ENCODE measurements at places on chromosomes 3 and 15. TPM values are rescaled to one million over a fixed set of nuclear protein-coding genes. Genes with fewer than 3 reads are reported as not detected.

GRCh38 chr15:53378096-53378800, 381.2 kb downstream of the WDR72 start:
- no peak for DNase-seq

- DNase-seq: no peak
Observed at GRCh38 chr3:157926822-157927221, 179.4 kb downstream of the SHOX2 start.

RARRES1 gene
- polyA plus RNA-seq: 13.3 TPM

GRCh38 chr3:128560768-128561167, 67.8 kb upstream of the GATA2 start:
- DNase-seq: no peak

GOLGA8S gene
- 0.79 TPM for polyA plus RNA-seq

- no peak for DNase-seq
Observed at GRCh38 chr3:155739154-155739553, 5.7 kb downstream of the PLCH1 start.

KATNBL1 gene
- 51.0 TPM for polyA plus RNA-seq

DNA sequence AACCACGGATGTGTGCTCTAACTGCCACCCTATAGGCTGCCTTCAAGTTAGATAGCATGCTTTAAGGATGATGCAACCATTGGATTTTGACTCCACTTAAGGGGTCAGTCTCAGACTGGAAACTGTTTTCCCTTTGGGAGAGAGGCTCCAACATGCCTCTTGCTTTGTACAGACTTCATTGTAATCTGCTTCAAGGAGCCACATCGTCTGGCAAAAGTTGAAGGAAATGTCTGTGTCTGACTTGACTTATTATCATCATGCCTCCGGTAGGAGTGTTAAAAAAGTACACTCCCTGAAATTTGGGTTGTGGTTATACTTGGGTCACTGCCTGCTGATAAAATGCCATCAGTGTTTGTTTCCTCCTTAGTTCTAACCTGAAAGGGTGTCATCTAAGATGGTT, 245.4 kb upstream of the CDIN1 start:
- no peak for DNase-seq

LRRK1 gene
- 2.6 TPM for polyA plus RNA-seq

GRCh38 chr15:81105545-81105944, 28.5 kb upstream of the CFAP161 start:
- no peak for DNase-seq

DNA sequence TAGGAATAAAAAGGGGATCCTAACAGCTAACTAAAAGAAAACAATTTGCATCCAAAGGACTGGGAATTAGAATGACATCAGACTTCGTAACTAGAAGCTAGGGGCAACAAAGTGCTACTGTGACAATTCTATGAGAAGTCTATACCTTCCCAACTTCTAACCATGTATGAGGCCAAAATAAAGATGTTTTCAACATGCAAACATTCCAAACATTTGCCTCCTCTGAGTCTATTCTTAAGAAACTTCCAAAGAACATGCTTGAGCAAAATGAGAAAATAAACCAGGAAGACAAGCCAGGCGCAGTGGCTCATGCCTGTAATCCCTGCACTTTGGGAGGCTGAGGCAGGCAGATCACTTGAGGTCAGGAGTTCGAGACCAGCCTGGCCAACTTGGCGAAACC, 13.1 kb upstream of the RNF7 start:
- DNase-seq: no peak

SMAD6 gene
- 45.7 TPM for polyA plus RNA-seq

DNA sequence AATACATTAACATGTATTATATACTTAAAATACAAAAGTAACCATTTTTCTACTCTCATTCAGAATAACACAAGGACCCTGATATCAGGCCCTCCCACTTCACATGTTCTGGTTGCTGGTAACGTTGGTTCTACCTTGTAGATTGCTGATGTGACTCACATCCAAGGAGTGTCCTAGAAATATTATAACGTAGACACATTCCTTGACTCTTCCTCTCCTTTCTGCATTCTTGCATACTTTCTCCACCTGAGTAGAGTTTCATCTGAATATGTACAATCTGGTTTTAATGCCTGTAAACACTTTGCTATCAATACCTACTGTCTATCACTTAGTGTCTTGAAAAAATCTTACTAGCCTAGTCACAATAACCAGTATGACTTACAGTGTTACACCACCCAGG, 35.0 kb upstream of the NEDD4 start:
- no peak for DNase-seq

GRCh38 chr3:31314258-31314657, 218.5 kb upstream of the STT3B start:
- no peak for DNase-seq

MKRN2OS gene
- 0.61 TPM for polyA plus RNA-seq

GRCh38 chr3:115127208-115127607, 19.9 kb downstream of the ZBTB20 start:
- DNase-seq: no peak

DNA sequence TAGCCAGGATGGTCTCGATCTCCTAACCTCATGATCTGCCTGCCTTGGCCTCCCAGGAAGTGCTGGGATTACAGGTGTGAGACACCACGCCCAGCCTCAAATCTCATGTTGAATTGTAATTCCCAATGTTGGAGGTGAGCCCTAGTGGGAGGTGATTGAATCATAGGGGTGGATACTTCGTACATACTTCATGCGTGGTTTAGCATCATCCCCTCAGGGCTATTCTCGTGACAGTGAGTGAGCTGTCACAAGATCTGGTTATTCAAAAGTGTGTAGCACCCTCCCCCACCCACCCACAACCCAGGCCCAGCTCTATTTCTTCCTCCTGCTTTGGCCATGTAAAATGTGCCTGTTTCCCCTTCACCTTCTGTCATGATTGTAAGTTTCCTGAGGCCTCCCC, 236.9 kb upstream of the IL12A start:
- DNase-seq: no peak

- no peak for DNase-seq
Observed at GRCh38 chr3:178560759-178561158, 24.5 kb downstream of the KCNMB2 start.

DNA sequence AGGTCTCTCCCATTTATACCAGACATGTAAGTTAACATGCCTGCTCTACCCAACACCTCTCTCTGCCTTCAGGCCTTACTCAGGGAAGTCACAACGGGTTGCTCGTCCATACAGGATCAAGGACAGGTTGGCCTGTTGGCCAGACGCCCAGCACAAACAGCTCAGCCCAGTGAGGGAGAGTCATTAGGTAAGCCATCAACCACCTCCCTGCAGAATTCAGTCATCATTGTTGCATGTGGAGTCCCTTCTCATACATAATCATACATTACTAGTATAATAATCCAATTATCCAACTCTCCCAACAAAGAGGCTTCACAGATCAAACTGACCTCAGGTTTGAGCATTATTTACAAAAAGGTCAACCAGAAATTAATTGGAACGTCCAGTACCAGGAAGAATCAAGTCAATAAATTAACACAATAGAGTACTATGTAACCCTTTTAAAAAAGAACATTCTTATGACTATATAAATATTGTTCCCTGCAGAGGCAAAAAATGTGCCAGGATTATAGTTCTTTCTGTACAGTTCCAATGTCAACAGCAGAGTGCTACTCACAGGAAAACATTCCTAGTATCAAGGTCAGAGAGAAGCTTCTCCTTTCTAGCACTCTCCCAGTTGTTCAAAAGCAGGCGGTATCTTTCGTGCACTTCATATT, 33.2 kb downstream of the HOMER2 start:
- DNase-seq: no peak

- no peak for DNase-seq
Observed at GRCh38 chr3:498487-498886, 301.9 kb downstream of the CHL1 start.

DNA sequence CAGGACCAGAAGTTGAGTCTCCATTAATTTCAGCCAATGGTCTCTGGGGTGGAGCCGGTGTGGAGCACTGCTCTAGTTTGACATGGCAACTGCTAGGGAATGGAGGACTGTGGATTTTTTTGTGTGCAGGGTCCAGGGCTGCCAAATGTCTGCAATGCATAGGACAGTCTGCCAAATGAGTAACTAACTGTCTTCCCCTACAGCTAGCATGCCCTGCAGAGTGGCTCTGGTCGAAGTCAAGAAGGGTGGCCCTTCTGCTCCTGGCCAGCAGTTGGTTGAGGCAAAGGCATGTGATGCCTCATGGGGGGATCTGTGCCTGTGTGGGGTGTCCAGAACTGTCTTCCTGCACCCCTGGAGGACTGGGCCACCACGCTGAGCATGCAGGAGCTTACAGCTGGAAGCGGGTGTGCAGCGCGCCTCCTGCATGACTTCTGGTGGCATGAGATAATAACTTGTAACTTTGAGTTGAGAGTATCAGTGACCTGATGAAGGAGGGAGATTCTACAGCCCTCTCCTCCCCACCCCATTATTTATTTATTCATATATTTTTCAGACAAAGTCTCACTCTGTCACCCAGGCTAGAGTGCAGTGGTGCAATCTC, 4.6 kb downstream of the TPRA1 start:
- no peak for DNase-seq

DNA sequence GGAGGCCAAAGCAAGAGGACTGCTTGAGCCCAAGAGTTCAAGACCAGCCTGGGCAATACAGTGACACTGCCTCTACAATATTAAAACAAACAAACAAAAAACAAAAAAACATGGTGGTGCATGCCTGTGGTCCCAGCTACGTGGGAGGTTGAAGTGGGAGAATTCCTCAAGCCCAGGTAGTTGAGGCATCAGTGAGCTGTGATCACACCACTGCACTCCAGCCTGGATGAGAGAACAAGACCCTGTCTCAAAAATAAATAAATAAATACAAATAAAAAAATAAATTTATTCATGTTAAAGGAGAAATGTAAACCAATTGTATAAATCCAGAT, 200.6 kb downstream of the BCHE start:
- DNase-seq: no peak

DNA sequence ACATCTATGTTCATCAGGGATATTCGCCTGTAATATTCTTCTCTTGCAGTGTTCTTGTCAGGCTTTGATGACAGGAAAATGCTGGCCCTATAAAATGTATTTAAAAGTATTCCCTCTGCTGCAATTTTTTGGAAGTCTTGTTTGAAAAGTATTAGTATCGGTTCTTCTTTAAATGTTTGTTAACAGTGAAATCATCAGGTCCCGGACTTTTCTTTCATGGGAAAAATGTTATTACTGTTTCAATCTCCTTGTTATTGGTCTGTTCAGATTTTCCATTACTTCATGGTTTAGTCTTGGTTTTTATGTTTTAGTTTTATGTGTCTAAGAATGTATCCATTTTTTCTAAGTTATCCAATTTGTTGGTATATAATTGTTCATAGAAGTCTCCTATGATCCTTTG, 225.6 kb downstream of the RBMS3 start:
- DNase-seq: no peak

TMEM266 gene
- 11.4 TPM for polyA plus RNA-seq

GCSAM gene
- polyA plus RNA-seq: 1.8 TPM

- no peak for DNase-seq
Observed at GRCh38 chr3:184426691-184427141, 46.9 kb downstream of the CHRD start.

ALPK3 gene
- 15.0 TPM for polyA plus RNA-seq

GRCh38 chr3:70090322-70090913, 90.9 kb downstream of the SAMMSON start:
- DNase-seq: no peak

DNA sequence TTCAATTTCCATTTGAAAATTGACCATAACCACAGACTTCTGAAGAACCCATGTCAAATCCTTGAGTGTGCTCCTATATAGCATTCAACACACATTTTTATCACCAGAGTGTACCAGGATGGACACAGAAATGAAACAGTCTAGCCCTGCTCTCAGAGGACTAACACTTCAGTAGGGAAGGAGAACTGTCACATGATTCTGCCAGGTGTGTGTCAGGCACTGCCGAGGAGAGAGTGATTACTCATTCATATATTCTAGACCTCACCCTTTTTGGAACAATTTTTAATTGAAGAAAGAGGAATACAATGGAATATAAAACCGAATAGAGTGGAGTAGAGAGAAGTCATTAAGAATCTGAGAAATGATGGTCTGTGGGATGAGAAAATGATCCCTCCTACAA, 125.8 kb downstream of the ERC2 start:
- DNase-seq: no peak

DNA sequence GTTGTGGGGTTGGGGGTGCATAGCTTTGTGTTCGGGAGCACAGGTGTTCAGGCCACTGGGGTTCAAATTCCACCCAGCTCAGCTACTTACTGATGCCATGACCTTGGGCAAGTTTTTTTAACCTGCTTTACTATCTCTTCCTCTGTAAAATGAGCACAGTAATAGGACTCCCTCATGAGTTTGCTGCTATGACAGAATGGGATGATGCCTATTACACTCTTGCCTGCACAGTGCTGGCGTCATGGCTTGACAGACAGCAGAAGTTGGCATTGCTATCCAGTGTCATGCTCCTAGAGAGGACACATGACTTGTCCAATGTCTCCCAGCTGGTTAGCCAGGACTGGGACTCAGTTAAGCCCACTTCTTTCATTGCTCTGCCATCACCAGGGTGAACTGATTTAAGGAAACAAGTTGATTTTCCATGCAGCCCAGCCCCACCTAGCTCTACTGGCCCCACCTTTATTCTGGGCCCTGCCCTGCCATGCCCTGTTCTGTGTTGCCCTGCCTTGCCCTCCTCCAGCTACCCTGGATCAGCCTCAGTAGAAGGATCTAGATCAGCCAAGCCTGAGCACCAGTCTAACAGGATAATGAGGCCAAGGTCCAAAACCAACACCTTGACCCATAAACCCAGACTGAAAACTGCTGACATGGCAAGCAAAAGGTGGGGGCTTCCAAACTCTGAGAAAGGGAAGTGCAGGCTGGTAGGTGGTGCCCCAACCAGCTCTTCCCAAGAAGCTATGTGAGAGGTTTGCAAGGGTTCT, 155.8 kb upstream of the ATP11B start:
- no peak for DNase-seq

FAM107A gene
- polyA plus RNA-seq: 5.2 TPM

DNA sequence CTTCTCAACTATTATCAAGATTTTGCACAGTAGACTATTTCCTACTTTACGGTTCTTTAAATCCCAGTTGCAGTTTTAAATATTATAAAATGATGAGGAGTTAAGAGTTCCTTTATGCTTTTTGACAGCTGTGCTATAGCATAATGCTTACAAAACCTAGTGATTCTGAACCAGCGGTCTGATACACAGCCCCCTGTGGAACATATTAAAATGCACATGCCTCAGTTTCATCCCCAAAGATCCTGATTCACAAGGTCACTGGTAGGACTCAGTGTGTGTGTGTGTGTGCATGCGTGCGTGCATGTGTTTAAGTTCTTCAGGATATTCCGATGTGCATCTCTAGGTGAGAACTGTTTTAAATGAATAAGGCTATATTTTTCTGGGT, 330.1 kb upstream of the TPM1 start:
- no peak for DNase-seq

DNA sequence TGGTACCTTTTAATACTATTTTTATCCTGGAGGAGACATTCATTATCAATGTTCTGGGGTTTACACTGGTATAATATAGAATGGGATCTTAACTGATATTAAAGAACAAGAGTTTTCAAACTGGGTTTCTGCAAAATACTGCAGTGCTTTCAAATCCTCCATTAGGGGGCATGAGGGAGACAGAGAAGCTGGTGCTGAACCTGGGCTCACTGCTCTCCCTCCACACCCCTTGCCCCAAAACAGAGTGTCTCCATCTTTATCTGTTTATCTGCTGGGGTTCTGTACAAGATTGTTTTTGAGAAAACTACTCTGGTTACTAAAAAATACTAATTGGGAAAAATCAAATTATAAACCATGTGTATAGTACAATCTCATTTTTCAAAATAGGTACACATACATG, 41.7 kb downstream of the CADPS start:
- no peak for DNase-seq

ISLR gene
- polyA plus RNA-seq: 65.0 TPM
